ENCODE measurements at places on chromosomes 3 and 15.

DNA sequence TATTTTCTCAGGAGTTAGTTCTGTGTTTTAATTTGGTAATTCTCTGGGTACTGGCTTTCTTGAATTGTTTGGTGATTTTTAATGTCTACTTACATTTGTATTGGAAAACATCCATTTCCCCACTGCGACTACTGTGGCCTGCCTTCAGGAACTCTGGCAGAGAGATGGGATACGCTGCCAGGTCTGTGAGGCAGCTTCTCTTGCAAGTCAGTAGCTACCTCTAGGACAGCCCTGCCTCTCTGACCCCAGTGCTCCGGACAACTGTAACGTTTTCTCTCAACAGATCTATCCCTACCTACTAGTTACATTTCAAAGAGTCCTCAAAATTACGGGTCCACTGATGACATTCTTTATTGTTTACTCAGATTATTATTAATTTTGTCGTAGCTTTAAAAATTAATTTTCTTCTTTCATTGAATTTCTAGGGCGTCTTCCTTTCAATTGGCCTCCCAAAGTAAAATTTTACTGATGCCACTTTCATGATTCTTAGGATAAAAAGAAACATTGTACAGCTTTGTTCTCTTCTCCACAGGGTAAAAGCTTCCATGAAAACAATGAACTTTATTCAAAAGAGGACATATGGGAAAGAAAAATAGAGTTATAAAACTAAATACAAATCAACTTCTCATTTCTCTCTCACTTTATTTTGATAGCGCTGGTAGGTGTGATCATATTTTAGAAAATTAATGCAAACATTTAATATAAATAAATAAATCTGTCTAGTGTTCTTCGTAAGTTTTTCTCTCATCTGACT is 123.2 kb upstream of the GOLGA8J start:
- DNase-seq: no peak

GRCh38 chr3:101619734-101620133 is 45.8 kb downstream of the PCNP start:
- DNase-seq: no peak

GRCh38 chr3:151200586-151200985 is 2.4 kb downstream of the GPR171 start:
- DNase-seq: no peak

GRCh38 chr3:58104712-58105111 is 96.5 kb downstream of the FLNB start:
- DNase-seq: no peak

GRCh38 chr15:61383421-61383820 is 154.3 kb upstream of the RORA start:
- no peak for DNase-seq

DNA sequence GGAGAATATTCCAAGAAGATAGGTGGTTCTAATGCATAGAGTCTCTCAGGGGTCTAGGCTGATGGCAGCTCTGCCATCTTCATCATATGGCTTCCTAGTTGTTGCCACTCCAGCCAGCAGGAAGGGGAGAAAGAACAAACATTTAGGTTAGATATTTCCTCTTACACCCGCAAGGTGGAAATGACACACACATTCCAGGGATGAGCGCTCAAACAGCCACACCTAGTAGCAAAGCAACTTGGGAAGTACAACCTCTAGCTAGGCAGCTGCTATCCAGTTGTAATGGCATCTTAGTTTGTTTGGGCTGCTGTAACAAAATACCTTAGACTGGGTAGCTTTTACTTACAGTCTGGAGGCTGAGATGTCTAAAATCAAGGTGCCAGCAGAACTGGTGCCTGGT is 51.9 kb upstream of the ADAMTSL3 start:
- no peak for DNase-seq

- no peak for DNase-seq
These were observed 6.2 kb downstream of the RAB11A start for GRCh38 chr15:65875458-65875857.

DNA sequence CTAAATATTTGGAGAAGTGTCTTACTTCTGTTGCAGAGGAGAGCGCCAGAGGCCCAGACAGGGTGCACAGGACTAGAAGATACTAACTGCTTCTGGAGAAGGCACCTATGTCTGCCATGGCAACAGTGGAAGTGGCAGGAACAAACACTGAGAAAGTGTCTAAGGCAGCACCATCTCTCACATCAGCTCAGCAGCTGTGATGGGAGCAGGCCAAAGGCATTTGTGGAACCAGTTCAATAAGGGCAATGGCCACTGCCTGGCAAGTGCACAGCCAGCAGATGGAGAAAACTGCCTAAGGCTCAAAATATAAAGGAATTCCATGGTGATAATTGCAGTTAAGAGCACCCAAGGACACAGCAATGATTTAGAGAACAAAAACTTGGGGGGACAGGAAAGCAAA is 563.0 kb upstream of the CCDC54 start:
- no peak for DNase-seq

DNA sequence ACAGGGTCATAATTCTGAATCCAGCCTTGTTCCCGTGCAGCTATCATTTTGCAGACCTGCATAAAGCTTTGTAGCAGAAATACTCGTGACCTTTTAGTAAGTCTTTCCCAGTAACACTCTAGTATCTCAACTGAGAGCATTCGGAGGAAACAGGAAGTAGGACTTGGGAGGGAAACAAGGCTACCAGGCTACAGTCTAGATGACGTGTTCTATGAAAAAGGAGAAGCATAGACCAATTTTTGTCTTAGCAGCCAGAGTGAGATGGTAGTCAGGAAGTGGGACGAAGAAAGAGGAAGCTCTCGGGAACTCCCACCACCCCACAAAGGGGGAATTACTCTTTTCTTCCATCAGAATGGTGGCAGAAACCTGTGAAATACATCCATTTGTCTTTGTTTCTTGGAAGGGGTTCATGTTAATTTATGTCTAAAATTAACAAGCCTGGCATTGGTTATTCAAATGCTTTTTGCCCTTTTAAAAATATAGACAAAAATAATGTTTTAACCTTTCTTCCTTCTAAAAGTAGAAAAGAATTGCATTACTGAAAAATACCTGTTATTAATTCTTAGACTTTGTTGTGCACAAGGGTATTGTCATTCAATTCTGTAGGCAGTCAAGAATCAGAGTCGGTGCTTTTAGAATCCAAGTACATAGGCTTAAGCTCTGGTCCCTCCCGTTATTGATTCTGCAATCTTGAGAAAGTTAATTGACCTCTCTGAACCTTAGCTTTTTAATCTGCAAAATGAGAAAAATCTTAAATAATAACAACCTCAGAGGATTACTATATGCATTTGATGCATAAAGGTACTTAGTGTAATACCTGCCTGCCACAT is 1.6 kb upstream of the SUCNR1 start:
- DNase-seq: no peak

DNA sequence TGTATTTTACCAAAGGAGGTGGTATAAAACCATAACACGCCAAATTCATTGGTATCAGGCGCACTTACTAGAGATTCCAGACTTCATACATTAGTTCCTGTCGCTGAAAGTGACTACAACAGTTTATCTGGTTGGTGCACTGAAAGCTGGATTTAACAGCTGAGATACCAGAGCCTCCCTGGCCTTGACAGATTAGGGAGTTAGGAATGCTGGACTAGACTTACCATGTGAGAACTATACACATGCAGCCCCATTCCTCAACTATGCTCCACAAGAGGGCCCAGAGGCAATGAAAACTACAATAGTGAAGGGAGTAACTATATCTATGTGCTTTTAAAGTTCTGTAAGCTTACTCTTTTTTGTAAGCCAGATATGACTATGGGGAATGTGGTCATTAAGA is 174.4 kb downstream of the STAG1 start:
- DNase-seq: no peak

DNA sequence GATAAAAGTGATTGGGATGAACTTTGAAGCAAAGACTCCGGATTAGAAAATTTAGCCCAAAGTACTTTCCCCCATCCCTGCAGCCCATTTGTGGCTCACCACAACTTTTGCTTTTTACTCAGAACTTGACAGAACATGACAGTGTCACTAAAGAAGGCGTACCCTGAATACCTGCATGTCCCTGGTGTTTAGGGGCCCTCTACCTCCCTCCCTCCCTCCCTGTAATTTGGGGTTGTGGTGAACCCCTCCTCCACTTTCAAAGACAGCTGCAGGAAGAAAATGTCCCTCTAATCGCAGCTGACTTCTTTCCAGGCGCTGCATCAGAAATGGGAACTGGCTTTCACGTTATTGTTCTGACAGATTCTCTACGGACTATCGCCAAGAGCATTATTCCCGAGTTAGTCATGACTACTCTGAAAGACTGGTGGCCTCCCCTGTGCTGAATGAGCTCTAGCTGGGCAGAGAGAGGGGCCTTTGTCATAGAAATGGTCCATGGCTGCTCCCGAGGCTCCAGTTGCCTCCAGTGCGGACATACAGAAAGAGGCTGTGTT is 93.2 kb upstream of the ARHGEF3 start:
- no peak for DNase-seq

DNA sequence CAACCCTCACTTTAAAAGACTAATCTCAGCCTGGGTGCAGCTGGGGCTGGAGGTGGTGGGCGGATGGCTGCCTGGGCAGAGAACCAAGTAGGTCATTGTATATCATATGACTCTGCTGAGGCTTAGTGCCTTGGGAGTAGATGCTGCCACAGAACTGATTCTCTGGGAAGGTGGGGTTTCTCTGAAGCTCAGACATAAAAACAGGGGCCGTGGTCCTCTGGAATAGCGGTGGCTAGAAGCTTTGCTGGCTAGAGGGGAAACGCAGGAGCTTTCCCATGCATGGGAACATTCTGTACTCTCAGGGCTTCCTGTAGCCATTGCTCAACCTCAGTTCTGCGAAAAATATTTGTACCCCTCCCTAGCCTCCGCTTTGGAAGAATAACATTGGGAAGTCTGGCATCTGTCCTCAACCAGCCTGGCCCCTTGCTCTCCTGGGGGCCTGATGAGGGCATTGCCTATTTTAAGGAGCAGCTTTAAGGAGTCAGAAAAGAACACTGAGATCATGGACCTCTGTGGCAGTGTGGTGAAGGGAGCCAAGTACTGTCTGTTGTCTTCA is 14.7 kb downstream of the TIMP4 start:
- DNase-seq: no peak
